Uterus (tissue), 4 donors: ENCODE measurements at places on chromosomes 6 and 20. TPM values are rescaled to one million over a fixed set of nuclear protein-coding genes. Genes with fewer than 3 reads are reported as not detected.

DNA sequence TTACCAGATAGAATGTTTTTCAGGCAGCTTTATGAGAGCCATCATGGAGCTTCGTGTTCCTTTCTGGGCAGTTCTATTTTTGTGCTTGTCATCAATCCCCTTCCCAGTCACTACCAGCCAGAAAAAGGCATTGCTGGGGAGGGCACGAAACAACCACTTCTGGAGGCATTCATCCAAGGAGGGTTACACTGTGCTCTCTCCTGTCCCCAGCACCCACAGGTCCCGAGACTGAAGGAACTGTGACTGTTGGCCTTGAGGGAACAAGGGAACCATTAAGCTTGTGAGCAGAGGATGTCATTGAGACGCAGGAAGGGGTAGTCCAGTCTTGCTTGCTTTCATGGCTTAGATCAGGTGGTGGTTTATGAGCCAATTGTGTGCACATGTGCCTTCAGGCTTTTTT lies 20.1 kb upstream of the ENPP5 start:
- no peaks in the 10 kb centered on the region for H3K27me3 ChIP-seq
- H3K36me3 ChIP-seq: no peaks in the 10 kb centered on the region
- DNase-seq: no peak
- no peak overlapping the region for H3K27ac ChIP-seq

DNA sequence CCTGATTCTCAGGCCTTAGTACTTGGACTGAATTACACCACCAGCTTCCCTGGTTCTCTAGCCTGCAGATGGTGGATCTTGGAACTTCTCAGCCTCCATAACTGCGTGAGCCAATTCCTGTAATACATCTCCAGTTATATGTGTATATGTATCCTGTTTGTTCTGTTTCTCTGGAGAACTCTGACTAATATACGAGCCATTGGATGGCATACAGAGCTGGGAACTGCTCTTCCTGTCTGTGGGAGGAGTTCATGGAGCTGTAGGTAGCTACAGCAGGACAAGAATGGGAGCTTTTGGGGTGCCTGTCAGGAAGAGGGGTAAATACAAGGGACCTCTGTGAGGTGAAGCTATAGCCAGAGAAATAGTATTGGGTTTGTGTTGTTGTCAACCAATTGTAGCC lies 41.2 kb downstream of the TMEM14A start:
- DNase-seq: no peak
- H3K27ac ChIP-seq: no peak overlapping the region
- no peaks in the 10 kb centered on the region for H3K36me3 ChIP-seq
- no peak overlapping the region for H3K4me3 ChIP-seq

- no peaks in the 10 kb centered on the region for H3K4me1 ChIP-seq
- no peaks in the 10 kb centered on the region for H3K27me3 ChIP-seq
- DNase-seq: no peak
- H3K36me3 ChIP-seq: peaks cover 1% of the 10 kb centered on the region
- H3K27ac ChIP-seq: no peak overlapping the region
Measured at GRCh38 chr6:146553377-146554135, 9.9 kb downstream of the RAB32 start.

DNA sequence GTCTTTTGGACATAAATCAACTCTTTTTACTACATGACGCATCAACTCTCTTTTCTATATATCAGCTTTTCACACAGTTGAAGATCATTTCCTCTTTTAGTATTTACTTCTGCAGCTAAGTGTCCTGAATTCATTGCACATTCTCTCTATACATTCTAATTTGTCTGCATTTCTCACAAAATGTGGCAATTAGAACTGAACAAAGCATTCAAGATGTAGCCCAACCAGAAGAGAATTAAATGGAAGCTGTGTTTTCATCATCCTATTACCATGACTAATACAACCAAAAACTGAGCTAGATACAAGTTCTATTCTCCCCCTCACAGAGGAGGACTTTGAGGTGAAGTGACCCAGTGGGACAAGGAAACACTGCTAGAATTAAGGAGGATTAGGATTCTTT lies 86.9 kb downstream of the PLCG1 start:
- H3K27ac ChIP-seq: no peak overlapping the region
- H3K36me3 ChIP-seq: no peaks in the 10 kb centered on the region
- H3K27me3 ChIP-seq: no peaks in the 10 kb centered on the region
- no peak for DNase-seq
- H3K4me1 ChIP-seq: no peaks in the 10 kb centered on the region
- H3K4me3 ChIP-seq: no peak overlapping the region

DNA sequence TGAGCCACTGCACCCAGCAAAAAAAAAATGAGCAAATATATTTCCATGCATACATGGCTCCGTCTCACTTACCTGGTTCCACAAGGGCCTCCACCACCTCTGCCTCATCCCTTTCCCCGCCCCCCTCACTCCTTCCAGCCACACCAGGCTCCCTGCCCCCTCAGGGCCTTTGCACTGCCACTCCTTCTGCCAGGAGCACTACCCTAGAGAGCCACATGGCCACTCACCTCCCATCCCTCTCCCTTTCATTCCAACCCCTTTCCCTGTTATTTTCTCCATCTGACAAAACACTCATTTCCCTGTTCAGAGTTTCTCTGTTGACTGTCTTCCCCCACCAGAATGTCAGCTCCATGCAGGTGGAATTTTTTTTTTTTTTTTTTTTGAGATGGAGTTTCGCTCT lies 12.8 kb downstream of the SNAI1 start:
- no peaks in the 10 kb centered on the region for H3K36me3 ChIP-seq
- H3K4me3 ChIP-seq: no peak overlapping the region
- no peak overlapping the region for H3K27ac ChIP-seq
- H3K4me1 ChIP-seq: no peaks in the 10 kb centered on the region
- no peaks in the 10 kb centered on the region for H3K27me3 ChIP-seq
- DNase-seq: no peak

- H3K4me3 ChIP-seq: no peak overlapping the region
- H3K27ac ChIP-seq: no peak overlapping the region
- DNase-seq: no peak
- no peaks in the 10 kb centered on the region for H3K27me3 ChIP-seq
- no peaks in the 10 kb centered on the region for H3K36me3 ChIP-seq
Measured at GRCh38 chr6:118353564-118353963, 194.5 kb upstream of the PLN start.

DNA sequence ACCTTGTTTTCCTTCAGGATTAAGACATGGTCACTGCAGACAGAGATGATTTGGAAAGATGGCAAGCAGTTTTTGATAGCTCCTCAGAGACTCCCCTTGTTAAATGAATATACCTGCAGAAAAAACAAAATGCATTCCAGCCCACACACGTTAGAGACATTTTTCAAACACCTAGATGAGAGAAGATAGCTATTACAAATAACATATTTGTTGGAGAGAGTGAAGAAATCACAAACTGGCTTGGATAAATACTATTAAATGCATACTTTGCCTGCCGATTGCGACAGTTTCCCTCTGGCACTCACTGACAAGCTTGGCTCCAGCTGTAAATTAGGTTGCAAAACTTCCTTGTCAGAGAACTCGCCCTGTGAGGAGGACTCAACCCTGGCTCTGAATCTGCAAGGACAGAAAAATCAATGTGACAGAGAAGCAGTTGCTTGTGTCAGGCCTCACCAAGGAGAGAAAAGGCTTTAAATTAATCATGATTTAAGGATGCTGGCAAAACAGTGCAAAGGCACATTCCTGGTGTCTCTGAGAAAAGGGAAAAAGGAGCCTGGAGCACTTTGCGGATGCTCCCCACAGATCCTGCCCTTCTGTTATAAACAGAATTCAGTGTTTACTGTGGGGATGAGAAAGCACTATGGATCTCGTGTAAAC lies 423.7 kb upstream of the MARCKS start:
- DNase-seq: peak; percentile 72
- H3K27me3 ChIP-seq: no peaks in the 10 kb centered on the region
- peaks cover 10% of the 10 kb centered on the region for H3K4me1 ChIP-seq
- H3K36me3 ChIP-seq: no peaks in the 10 kb centered on the region
- no peak overlapping the region for H3K27ac ChIP-seq
- no peak overlapping the region for H3K4me3 ChIP-seq

GRCh38 chr6:6452002-6452401 lies 131.5 kb upstream of the F13A1 start:
- no peaks in the 10 kb centered on the region for H3K36me3 ChIP-seq
- H3K4me1 ChIP-seq: no peaks in the 10 kb centered on the region
- no peak overlapping the region for H3K27ac ChIP-seq

DNA sequence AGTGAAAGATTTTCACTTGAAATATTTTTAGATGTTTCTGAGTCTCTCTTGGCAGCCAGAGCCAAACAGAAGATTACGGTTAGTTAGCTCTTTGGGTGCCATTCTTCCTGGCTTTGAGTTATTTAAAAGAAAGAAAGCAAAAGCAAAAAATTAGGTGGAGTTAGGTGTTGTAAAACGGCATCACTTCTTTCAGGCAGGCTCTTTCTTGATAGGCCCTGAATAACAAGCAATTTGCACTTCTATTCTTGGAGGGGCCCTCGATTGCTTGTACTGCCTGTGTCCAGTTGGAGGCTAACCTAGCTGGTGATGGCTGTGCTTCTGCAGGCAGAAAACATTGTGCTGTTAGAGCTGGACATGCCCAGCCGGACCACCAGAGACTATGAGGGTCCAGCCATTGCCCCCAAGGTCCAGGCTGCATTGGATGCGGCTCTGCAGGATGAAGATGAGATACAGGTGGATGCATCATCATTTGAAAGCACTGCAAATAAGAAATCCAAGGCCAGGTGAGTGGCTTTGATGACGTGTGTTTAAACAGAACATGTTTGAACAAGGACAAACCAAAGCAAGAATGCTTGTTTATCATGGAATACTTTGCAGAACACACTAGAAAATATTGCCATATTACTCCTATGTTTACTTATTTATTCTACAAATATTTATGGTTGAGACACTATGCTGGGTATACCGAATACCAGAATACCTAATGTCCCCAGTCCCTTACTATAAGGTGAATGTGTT lies 28.1 kb upstream of the ASXL1 start:
- no peaks in the 10 kb centered on the region for H3K4me1 ChIP-seq
- no peak overlapping the region for H3K4me3 ChIP-seq
- H3K27me3 ChIP-seq: no peaks in the 10 kb centered on the region

DNA sequence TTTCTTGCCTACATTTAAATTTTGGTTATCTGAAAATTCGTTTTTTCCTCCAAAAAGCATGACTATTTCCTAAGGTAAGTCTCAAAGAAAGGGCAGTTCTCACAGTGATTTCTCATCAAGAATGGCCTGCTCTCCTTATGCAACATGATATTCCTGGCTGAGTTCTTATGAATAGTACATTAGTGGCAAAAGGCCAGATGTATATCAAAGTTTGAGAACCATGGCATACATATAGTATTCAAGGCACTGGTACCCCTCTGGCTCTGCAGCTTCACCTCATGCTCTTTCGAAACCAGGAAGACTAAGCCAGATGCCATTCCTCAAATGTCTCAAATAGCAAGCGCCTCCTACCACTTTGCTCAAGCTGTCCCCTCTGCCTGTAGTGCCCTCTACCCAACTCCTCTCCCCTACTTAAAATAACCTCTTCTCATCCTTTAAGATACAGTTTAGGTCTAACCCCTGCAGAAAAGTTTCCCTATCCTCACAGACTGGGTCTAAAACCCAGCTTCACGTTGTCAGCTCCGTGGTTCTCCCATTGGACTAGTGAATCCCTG lies 280.3 kb downstream of the HACE1 start:
- no peak overlapping the region for H3K27ac ChIP-seq
- H3K27me3 ChIP-seq: no peaks in the 10 kb centered on the region
- H3K36me3 ChIP-seq: no peaks in the 10 kb centered on the region
- DNase-seq: no peak

DNA sequence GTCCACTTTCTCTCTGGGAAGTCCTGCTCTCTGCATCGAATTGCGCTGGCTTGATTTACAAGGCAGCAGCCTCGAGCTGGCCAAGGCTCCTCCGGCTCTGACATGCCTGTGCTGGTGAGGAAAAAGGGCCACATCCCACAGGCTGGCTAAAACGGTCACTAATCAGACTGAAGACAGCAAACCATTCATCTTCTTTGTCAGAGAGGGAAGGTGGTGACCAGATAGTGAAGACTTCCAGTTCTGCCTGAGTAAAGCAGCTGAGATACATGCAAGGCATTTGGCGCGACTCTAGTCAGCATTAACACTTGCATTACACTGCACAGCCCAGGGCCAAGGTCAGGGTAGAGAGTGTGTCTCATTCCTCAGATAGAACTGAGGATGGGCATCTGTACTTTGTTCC lies 203.2 kb upstream of the MAP3K7 start:
- no peak overlapping the region for H3K27ac ChIP-seq
- no peaks in the 10 kb centered on the region for H3K27me3 ChIP-seq
- H3K36me3 ChIP-seq: no peaks in the 10 kb centered on the region

- no peak overlapping the region for H3K4me3 ChIP-seq
- H3K27ac ChIP-seq: no peak overlapping the region
- no peaks in the 10 kb centered on the region for H3K27me3 ChIP-seq
- no peaks in the 10 kb centered on the region for H3K4me1 ChIP-seq
Measured at GRCh38 chr6:107642861-107643328, 153.0 kb downstream of the SOBP start.

- peaks cover 8% of the 10 kb centered on the region for H3K4me1 ChIP-seq
- DNase-seq: no peak
- no peak overlapping the region for H3K27ac ChIP-seq
- H3K27me3 ChIP-seq: no peaks in the 10 kb centered on the region
- H3K4me3 ChIP-seq: no peak overlapping the region
- H3K36me3 ChIP-seq: no peaks in the 10 kb centered on the region
Measured at GRCh38 chr20:44513871-44514270, 8.0 kb downstream of the SERINC3 start.

DNA sequence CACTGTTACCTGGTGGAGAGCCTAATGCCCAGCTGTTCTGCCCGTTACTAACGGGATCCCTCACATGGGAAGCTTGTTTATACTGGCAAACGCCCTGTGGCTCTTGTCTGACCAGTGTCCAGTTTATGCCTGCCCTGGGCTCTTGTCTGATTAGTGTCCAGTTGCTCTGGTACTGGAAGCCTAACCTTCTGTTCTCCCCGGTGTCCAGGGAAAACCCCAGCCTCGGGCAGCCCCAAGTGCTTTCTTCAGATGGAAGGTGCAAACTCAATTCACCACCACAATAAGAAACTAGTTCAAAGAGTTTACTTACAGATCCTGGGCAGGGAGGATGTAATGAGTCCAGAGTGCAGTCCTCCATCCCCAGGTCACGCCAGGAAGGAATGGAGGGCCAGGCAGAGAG lies 148.4 kb downstream of the TBXT start:
- no peak overlapping the region for H3K27ac ChIP-seq
- H3K4me3 ChIP-seq: no peak overlapping the region

The ENPP4 gene
- total RNA-seq: 9.1 TPM

The KHDC1L gene
- total RNA-seq: 0.83 TPM

The C20orf144 gene
- not detected for total RNA-seq

The FILIP1 gene
- total RNA-seq: 9.9 TPM

The SLC13A3 gene
- total RNA-seq: 4.2 TPM

The TREM2 gene
- total RNA-seq: 1.0 TPM
